ENCODE measurements at places on chromosomes 16 and 17.
A peak's percentile ranks its signal among the peaks of the same experiment; 100 is the strongest.

DNA sequence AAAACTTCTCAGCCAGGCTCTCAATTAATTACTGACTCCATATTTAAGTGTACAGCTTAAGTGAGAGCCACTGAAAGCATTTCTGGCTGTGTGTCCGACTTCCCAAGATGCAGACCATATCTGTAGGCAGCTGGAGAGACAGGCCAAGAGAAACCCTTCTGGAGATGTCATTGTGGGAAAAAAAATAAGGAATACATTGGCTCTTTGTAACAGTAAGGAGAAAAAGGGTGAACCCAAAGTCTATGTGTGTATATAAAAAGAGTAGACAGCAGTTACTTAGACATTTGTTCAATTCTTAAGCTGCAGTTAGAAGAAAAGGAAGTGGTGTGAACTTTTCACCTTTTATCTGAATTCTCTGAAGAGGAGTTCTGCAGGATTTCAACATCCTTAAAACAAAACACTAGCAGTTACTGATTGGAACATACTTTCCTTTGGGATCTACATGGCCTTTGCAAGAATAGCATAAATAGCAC, 21.7 kb downstream of the FAM117A start:
- DNase-seq: no peak

GRCh38 chr16:35149550-35149949, 1690.1 kb downstream of the TP53TG3F start:
- no peak for DNase-seq

- no peak for DNase-seq
Measured at GRCh38 chr16:76164970-76165558, 112.1 kb upstream of the CNTNAP4 start.

DNA sequence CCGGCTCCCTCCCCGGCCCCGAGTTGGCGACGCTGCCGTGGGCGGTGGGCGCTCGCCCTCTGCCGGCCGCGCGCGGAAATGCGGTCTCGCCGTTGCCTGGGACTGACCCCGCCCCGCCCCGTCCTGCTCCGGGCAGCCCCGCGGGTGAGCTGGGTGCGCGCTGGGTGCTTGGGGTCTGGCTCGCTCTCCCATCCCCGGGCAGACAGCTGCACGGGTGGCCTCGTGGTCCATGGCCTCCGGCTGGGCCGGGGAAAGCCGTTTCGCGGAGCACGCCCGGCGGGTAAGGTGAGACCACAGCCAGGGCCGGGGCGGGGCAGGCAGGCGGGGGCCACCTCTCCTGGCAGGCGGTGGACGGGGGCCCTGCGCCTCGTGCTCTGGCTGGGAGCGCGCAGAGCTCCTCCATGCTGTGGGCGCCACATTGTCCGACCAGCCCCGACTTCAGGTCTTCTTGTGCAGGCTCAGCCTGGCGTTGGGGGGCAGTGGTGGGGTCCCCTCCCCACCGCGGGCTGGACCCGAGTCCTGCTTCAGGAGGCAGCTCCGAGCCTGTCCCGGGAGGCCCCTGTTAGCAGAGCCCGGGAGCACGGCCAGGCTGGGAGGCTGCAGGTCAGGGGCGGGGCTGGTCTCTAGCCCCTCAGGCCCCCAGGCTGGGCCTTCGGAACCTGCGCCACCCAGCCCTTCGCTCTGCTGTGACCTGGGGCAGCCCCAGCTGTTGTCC, 7.0 kb upstream of the C1QTNF8 start:
- DNase-seq: no peak

DNA sequence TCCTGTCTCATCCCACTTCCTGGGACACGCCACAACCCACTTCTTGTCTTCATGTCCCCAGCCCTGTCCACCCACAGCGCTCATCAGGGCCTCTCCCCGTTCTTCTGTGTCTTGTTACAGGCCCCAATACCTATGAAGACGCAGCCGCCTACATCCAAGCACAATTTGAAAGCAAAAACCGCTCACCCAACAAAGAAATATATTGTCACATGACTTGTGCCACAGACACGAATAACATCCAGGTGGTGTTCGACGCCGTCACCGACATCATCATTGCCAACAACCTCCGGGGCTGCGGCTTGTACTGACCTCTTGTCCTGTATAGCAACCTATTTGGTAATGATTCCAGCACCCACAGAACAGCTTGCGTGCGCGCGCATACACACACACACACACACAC, 70.6 kb downstream of the AMFR start:
- DNase-seq: no peak

DNA sequence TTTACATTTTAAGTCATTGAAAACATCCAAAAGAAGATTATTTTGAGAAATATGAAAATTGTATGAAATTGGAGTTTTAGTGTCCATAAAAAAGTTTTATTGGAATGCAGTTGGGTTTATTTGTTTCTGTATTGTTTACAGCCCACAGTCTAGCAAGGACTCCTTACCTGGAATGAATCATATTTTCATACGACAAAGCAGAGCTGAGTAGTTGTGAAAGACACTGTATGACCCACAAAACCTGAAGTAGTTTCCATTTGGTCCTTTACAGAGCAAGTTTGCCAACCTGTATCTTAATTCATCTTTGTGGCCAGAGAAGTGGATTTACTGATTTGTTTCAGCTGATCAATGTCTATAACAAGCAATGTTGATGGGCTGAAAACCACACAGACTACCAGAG, 10.3 kb downstream of the CCL18 start:
- DNase-seq: no peak

DNA sequence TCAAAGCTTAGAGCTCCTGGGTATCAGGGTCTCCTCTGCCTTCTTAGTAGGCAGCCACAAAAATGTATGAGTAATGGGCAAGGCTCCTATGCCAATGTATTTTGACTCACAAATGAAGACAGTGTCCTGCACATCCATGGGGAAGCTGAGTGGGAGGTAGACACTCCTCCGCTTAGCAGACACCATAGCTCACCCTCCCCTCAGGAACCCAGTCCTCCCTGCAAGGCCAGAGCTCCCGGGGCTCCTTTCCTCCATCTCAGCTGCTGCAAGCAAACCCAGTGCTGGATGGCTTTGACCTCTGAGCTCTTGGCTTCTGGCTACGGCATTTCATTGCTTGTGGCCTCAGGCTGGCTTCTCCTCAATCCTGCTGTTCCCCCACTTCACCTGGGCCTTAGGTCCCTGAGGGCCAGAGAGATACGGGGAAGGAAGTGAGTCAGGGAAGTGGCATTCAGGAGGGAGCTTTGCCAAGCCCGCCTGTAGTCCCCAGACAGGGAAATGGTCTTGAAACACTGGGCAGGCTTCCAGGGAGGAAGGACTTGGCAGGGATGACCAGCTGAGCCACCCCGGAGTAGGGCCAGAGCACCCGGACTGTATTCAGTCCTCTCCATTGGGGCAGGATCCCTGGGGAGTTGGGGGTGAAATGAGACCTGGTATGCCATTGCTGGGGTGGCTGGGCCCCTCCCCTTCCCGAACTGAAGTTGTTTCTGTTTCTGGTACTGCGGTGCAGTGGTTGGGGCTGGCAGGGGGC, 4.5 kb downstream of the ABCC3 start:
- peak; percentile 48 for DNase-seq

- no peak for DNase-seq
Measured at GRCh38 chr17:76560877-76561221, 21.0 kb downstream of the PRCD start.

- DNase-seq: no peak
Measured at GRCh38 chr17:82245134-82246039, 16.5 kb downstream of the SLC16A3 start.

GRCh38 chr16:12271006-12271405, 294.5 kb downstream of the SNX29 start:
- no peak for DNase-seq

DNA sequence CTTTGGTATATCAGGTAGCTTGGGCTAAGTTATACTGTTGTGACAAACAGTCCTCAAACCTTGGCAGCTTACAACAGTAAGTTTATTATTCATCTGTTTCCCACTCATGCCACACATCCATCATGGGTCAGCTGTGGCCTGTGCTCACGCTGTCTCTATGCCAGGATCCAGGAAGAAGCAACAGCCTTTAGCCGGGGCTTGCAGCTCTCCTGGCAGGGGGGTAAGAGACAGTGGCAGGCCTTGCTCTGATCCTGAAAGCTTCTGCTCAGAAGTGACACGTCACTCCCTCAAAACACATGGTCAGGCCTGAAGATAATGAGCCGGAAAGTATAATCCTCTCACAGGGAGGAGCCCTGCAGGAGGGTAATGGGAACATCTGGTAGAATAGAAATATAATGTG, 377.6 kb downstream of the CPPED1 start:
- no peak for DNase-seq

DNA sequence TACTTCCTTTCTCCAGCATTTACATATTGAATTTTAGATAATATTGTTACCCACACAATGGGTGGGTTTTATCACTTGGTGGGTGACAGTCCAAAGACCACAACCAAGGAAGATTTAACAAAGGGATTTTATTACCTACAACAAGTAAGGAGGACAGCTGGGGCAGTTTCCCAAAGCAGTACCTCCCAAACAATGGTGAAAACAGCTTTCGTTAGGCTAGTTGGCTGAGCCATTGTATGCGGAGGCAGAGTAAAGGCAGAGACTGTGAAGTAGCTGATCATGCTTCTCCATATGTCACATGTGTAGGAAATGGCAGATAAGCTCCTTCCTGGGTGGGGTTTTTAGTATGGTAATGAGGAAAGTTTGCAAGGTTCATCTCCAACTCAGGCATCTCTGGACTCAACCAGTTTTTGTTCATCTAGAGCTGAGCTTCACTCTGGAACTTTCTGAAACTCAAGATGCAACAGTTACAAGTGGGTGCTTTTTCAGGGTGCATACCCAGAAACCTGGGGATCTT, 104.3 kb upstream of the PSMD7 start:
- DNase-seq: no peak

DNA sequence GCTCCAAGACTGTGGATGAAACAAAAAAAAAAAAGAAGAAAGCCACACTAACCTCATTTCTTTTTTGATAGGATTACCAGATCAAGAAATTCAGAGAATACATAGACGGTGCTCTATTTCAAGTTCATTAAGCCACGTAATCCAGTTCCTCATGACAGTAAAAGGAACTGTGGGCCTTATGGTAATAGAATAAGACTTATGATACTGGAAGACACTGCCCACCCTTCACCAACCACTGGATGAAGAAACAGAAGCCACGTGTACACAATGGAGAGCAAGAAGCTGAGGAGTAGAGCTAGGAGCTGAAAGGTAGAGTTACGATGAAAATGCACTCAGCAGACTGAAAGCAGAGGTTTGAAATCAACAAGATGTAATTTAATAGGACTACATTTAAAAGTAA, 11.2 kb downstream of the NCBP3 start:
- no peak for DNase-seq

DNA sequence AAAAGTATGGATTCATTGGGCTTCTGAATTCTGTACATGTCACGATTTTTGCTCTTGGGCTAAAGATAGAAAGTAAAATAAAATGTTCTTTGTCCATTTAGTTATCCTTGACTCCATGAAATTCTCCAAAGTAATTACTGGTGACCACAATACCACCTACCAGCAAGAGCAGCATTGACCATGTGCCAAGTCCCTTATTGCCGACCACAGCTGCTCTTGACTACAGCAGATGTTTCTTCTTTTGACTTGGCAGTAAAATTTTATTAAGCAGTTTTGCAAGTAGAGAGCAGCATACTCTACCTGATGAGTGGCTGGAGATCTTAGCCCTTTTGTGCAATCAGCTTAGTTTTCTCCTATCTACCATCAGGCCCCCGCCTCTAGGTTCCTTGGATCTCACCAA, 152.2 kb upstream of the TBX2 start:
- no peak for DNase-seq

GRCh38 chr17:80220736-80221215, 549 bp downstream of the SLC26A11 start:
- DNase-seq: no peak

- no peak for DNase-seq
Measured at GRCh38 chr16:53769787-53770186, 65.8 kb downstream of the FTO start.

- no peak for DNase-seq
Measured at GRCh38 chr16:85335584-85336491, 223.6 kb upstream of the CIBAR2 start.

GRCh38 chr16:84354306-84354705, 14.0 kb upstream of the ATP2C2 start:
- no peak for DNase-seq

- DNase-seq: no peak
Measured at GRCh38 chr16:59909262-59909661, 1175.1 kb upstream of the GOT2 start.

DNA sequence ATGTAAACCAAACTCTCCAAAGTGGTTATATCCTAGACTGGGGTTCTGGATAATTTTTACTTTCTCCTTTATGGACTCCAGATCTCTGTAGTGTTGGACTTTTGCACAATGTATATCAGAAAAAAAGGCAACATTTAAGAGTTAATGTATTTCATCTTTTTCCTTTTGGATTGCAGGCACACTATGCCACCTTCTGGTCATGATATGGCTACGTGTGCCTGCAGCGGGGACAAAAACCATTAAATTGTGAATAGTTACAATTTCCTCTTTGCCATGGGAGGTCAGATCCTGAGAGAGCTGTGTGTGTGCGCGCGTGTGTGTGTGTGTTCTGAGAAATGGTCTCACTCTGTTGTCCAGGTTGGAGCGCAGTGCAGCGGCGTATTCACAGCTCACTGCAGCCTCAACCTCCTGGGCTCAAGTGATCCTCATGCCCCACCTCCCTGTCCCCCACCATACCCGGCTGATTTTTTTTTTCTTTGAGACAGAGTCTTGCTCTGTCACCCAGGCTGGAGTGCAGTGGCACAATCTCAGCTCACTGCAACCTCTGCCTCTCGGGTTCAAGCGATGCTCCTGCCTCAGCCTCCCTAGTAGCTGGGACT, 4.3 kb upstream of the SGF29 start:
- no peak for DNase-seq

DNA sequence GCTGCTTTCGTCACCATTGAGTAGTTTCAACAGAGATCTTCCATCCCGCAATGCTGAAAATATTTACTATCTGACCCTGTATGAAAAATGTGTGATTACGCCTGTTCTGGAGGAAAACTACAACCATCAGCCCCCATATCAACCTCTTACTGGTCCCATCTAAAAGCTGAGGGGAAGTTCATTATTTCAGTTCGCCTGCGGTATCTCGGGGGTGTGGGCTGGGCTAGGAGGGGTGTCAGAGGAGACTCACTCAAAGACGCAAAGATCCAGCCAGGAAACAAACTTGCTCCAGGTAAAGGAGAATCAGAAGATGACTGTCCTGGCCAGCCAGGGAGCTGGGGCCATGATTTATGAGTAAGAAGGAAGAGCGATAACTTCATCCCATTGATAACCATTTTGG, 13.7 kb downstream of the CACNG1 start:
- DNase-seq: no peak

- no peak for DNase-seq
Measured at GRCh38 chr17:11786711-11787438, 188.6 kb downstream of the DNAH9 start.

- no peak for DNase-seq
Measured at GRCh38 chr17:31724619-31725018, 134.4 kb downstream of the COPRS start.

- DNase-seq: no peak
Measured at GRCh38 chr17:50206604-50207293, 5.3 kb upstream of the COL1A1 start.

GRCh38 chr17:74860229-74860871, 665 bp upstream of the GRIN2C start:
- no peak for DNase-seq

GRCh38 chr17:79811868-79812352, 15.0 kb upstream of the CBX8 start:
- DNase-seq: no peak
